ENCODE measurements at places on chromosomes 2 and 18. TPM values are rescaled to one million over a fixed set of nuclear protein-coding genes. Genes with fewer than 3 reads are reported as not detected.

The CABYR gene
- total RNA-seq, result 3.1 TPM

The AOX1 gene
- 5.4 TPM for total RNA-seq

The DCDC2C gene
- 0.13 TPM for total RNA-seq

The TWIST2 gene
- 0.38 TPM for total RNA-seq

The SPR gene
- total RNA-seq, result 45.8 TPM

The WBP1 gene
- 49.9 TPM for total RNA-seq

The PARD6G gene
- 34.7 TPM for total RNA-seq

The KCNJ13 gene
- not detected for total RNA-seq

The UNC50 gene
- 30.2 TPM for total RNA-seq

The KIAA2012 gene
- not detected for total RNA-seq

The CSRNP3 gene
- 0.13 TPM for total RNA-seq

The SPC25 gene
- total RNA-seq, result 1.4 TPM

The ALLC gene
- not detected for total RNA-seq

The CCDC102B gene
- total RNA-seq, result 34.0 TPM

The PCARE gene
- not detected for total RNA-seq

The DGKD gene
- 9.5 TPM for total RNA-seq

The CIDEA gene
- total RNA-seq, result not detected

The RAB6C gene
- not detected for total RNA-seq

The MTHFD2 gene
- 42.0 TPM for total RNA-seq

The MROH2A gene
- not detected for total RNA-seq

The RIT2 gene
- not detected for total RNA-seq

The NEU2 gene
- total RNA-seq, result not detected

The PHOSPHO2 gene
- total RNA-seq, result 2.5 TPM

The FOXD4L1 gene
- total RNA-seq, result not detected

The OTOS gene
- not detected for total RNA-seq

The CREB1 gene
- total RNA-seq, result 29.7 TPM
